Brain (organoid and tissue), 16 donors: ENCODE measurements at places on chromosomes 4 and X.
A peak's percentile ranks its signal among the peaks of the same experiment; 100 is the strongest.

DNA sequence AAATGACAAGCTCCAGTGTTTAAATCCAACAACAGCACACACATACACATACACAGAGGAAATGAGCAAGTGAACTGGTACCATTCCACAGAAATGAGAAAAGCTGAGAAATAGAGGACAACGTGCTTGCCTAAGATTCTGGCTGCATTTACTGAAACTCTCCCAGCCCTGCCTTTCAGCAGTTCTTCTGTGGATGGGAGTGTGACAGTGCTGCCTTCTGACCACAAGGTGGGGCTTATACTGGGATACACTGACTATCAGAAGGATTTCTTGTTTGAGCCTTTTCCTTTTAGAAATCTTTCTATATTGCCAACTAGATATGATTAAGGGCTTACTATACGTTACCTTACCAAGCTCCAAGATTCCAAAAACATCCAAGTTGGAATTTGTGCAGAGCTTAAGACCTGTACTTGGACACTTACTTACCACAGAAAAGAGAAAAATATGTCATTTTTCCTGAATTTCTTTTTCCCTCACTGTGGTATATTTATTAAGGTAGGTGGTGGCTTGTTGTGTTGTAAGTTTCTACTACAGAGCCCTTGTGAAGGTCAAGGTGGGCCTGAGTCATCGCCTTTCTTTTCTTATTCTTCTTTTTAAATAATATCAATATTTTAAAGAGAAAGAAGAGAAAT is 10.7 kb upstream of the CXCL8 start:
- peak; percentile 79 for DNase-seq

GRCh38 chr4:156892805-156893204 is 78.8 kb downstream of the PDGFC start:
- DNase-seq = no peak

GRCh38 chr4:167774646-167775045 is 317.7 kb upstream of the ANXA10 start:
- DNase-seq = no peak

GRCh38 chrX:21946925-21947641 is 6.6 kb downstream of the SMS start:
- no peak for DNase-seq

GRCh38 chrX:68865926-68866325 is 37.1 kb downstream of the EFNB1 start:
- DNase-seq = peak; percentile 87

GRCh38 chrX:147981038-147981752 is at the start of gene FMR1NB:
FMR1NB (plus strand) TSS chrX:147981337; CDS start chrX:147981403, 66 bp downstream.
- DNase-seq = no peak

DNA sequence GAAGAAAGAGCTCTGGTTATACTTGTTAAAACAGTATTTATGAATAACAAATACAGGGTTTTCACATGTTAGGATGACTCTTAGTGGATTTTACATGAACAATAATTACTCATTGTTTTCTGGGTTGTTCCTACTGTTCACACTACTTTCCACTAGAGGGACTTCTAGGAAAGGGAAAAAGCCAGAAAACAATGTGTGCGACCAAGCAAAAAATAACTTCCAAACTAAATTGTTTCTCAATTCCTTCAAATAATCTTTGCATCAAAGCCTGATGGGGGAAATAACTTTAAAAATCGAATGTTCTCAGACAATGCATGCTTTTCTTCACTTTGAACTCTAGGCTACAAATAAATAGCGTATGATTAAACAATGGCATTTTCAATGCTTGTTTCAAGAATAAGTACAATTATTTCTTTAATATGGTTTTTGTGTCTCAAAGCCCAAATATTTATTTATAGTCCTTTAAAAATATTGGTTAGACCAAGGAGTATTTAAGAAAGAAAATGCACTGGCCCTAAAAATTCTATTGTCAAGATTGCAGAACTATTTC is 72.1 kb upstream of the ETNPPL start:
- DNase-seq = peak; percentile 69

- no peak for DNase-seq
Measured at GRCh38 chr4:8308856-8309771, 39.6 kb downstream of the HTRA3 start.

GRCh38 chr4:40000711-40001110 is 23.0 kb upstream of the PDS5A start:
- no peak for DNase-seq

DNA sequence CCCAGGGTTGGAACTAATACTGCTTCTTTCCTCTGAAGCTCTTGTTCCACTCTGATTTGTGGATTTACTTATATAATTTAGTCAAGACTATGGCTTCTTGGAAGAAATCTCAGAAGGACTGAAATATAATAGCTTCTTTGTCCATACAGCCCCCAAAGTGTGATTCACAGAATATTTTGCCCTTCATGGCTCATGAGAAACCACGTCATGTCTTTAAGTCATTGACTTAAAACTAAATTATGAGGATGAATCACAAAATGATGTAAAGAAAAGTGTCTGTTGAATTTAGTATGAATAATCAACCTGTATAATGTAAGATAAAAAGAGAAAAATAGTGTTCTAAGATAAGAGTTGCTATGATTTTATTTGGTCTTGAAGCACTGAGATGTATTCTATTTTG is 43.3 kb upstream of the AGA start:
- no peak for DNase-seq

DNA sequence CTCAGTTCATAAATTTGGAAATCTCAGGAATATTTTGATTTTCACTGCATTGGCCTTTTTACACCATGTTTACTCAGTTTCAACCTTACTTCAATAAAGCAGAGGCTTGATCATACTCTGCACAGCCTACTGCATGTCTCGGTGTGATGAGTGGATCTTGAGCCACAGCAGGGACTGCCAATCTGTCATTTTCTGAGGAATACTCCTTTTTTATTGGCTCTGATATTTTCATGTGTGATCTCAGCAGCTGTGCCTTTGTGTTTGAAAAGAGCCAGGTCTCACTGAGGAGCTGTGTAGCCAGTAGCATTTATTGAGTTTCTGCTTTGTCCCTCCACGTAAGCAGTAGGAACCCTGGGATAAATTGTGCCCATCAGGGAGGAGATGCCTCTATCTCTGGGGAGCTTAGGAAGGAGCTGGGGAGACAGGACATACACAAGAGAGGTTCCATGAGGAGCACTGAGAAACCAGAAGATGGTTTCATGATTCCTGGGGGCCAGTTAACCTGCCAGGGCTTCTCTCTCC is 18.9 kb upstream of the TRIM2 start:
- no peak for DNase-seq

DNA sequence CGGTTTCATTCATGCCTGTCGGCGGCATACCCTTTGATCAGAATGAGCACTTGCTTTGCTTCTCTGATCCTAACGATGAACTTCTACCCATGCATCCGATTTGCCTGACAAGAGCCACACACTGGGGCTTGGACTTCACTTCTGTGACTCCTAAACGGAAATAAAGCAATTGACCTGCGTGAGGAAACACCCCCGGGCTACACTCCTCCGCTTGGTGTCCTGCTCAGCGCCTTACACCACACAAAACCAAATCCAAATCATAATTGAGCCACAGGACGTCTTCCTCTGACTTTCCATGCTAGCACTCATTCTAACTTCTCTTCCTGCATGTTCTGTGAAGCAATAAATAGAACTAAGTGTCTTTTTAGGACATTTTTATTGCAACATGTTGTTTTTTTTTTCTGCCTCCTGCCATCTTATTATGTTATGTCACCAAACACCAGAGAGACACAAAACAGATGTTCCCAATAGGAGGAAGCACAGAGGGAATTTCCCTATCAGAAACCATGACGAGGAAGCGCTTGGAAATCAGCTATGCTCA is 110.8 kb upstream of the FAM9B start:
- DNase-seq = no peak
